ENCODE measurements at places on chromosomes 12 and 14. TPM values are rescaled to one million over a fixed set of nuclear protein-coding genes. Genes with fewer than 3 reads are reported as not detected.

- ATAC-seq: no peak
These were observed 6.4 kb downstream of the APOLD1 start for GRCh38 chr12:12791756-12792369.

- ATAC-seq: no peak
These were observed 486.2 kb downstream of the NAV3 start for GRCh38 chr12:78316631-78317468.

- ATAC-seq: no peak
These were observed 13.6 kb downstream of the ACADS start for GRCh38 chr12:120739031-120739762.

GRCh38 chr14:57970175-57970574, 104.3 kb upstream of the SLC35F4 start:
- ATAC-seq: no peak

GRCh38 chr12:19740472-19741131, 301.3 kb downstream of the AEBP2 start:
- ATAC-seq: no peak

DNA sequence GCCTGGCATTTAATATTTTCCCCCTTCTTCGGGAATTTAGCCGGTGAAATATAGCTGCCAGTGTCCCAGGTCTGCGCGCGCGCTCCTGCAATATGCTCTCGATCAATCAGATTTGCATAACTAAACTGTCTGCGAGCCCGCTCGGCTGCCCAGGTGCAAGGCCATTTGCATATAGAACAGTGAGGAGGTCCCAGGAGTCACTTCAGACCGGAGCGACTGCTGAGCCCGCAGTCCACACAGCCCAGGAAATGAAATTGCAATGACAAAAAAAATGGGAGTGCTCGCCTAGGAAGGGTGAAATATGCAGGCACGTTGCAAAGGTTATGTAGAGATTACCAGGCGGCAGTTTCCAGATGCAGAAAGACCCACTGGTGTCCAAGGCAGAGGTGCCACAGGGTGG, 228.5 kb downstream of the VRK1 start:
- no peak for ATAC-seq

DNA sequence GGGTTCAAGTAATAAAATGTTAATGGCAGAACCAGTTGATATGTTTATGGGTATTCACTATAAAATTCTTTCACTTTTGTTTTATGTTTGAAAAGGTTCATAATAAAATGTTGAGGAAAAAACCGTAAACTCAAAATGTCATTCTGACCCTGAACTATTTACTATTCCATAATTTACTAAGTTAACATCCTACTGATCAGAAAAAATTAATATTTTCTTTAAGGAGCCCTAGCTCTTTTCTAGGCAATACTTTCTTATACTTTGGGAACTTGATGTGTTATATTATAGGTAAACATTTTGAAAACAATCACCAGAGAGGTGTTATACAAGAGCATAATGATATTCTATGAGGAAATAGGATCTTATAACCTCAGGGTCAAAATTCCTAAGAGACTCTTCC, 334.6 kb downstream of the ZFP36L1 start:
- ATAC-seq: no peak

GRCh38 chr14:60634153-60634552, 15.1 kb downstream of the SIX1 start:
- ATAC-seq: no peak

- ATAC-seq: no peak
These were observed 40.7 kb upstream of the ANO4 start for GRCh38 chr12:100753837-100754236.

- ATAC-seq: no peak
These were observed 37.4 kb downstream of the DAD1 start for GRCh38 chr14:22551605-22551997.

GRCh38 chr14:59677771-59678231, 101.2 kb upstream of the CCDC175 start:
- no peak for ATAC-seq

DNA sequence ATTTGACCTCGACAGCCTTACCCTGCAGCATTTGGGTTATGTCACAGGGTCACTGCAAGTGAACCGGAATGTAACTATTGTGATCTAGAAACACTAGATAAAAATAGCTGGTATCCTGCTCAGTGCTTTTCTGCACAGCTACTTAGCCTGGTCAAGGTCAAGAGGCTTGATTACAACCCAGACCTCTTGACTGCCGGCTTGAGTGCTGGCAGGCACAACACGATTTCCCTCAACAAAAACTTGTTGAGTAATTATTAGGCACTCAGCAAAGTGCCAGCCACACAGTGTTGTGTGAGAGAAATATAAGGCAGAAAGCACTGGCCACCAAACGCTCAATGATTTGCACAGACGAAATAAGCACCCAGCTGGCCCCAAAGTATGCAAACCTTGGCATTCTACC, 156.7 kb downstream of the NUAK1 start:
- ATAC-seq: no peak

- peak; percentile 71 for ATAC-seq
These were observed 54.5 kb downstream of the APAF1 start for GRCh38 chr12:98699586-98699985.

DNA sequence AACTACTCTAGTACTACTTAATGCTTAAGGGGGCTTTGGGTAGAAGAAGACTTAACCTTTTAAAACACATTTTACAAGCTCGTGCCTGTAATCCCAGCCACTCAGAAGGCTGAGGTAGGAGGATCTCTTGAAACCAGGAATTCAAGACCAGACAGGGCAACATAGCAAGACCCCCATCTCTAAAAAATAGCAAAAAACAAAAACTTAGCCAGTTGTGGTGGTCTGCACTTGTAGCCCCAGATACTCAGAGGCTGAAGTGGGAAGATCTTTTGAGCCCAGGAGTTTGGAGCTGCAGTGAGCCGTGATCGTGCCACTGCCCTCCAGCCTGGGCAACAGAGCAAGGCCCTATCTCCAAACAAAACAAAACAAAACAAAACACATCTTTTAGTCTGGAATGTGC, 39.7 kb upstream of the PARP11 start:
- no peak for ATAC-seq

- peak; percentile 77 for ATAC-seq
These were observed at the start of gene PPP1R36 for GRCh38 chr14:64549791-64550620. PPP1R36 (plus strand) TSS chr14:64549961; CDS start chr14:64549998, 37 bp downstream.

GRCh38 chr12:121712190-121712460, 427 bp upstream of the TMEM120B start:
- ATAC-seq: peak; percentile 36

DNA sequence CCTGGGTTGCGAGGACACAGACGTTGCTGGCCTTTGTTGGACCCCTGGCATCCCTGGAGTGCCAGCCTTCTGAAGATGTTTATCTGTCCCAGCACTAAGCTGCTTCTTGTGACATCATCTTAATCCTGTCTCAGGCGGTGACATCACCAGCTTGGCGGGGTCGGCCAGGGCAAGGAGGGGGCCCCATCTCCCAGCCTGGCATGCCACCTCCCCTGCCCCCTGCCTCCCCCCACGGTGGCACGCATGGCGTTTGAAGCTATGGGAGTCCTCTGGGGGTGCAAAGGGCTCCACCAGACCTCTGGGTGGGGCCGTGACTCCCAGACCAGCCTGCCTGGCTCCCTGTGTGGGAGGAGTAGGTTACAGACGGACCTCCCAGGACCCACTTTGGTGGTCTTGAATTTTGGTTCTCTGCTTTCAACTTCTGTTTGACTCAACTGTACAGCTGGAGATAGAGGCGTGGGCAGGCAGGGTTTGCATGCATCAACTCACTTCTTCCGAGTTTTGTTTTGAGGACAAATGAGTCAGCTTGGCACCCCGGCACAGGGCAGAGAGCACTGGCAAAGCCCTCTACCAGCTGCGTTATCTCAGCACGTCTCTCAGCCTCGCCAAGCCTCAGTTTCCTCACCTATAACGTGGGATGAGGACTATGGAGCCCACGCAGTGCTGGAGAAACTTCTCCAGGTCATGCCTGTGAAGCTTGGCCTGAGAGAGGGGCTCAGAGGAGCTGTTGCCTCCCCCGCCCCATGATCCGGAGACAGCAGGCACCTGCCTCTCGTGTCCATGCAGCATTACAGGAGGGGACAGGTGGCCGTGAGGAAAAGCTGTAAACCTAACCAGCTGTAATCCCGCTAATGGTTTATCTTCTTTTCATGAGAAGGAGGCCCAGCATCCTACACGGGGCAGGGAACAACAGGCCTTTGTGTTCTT, 38.8 kb upstream of the EML1 start:
- no peak for ATAC-seq

DNA sequence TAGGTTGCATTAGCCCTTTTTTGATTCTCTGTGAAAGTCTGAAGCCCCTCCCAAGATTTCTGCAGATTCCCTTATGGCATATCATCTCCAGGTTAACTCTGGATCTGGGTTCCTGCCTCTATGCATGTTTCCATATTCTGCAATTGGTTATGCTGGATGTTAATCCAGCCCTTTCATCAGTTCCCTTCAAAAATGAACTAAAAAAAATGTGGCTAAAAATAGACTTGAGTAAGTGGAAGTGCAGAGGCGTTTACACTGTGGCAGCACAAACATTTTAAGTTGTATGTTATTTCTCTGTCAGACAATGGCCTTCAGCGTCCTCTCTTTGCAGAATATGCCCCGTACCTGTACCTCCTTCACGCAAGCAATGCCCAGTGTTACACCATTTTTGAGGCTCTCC, 11.4 kb downstream of the MGST1 start:
- no peak for ATAC-seq

DNA sequence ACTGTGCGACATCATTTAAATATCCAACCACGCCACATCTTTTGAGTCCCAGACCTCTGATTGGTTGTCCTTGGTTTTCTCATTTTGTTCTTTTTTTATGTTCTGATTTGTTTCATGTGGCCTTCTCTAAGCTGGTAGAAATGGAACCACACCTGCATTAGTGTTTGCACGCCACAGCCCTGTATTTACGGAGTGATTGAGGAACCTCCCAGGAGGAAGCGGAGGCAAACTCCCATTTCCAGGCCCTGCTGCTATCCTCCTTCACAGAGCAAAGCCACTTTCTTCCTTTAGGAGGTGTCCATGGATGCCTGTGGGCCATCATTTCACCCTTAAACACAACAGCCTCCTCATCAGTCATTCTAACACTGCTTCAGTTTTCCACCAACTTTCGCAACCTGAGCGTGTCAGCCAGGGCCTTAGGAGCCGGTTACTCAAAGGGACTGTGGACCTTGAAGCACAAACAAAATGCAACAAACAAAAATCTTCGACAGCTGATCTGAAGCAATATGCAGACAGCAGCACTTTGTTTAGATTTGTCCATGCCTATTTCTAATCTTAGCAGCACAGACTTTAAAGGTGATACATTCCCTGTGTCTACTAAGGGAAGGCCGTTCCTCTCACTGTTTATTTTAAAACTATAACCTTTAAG, 1258.1 kb upstream of the TMEM132C start:
- no peak for ATAC-seq

- ATAC-seq: no peak
These were observed 114.3 kb upstream of the PDZRN4 start for GRCh38 chr12:41073633-41074472.

DNA sequence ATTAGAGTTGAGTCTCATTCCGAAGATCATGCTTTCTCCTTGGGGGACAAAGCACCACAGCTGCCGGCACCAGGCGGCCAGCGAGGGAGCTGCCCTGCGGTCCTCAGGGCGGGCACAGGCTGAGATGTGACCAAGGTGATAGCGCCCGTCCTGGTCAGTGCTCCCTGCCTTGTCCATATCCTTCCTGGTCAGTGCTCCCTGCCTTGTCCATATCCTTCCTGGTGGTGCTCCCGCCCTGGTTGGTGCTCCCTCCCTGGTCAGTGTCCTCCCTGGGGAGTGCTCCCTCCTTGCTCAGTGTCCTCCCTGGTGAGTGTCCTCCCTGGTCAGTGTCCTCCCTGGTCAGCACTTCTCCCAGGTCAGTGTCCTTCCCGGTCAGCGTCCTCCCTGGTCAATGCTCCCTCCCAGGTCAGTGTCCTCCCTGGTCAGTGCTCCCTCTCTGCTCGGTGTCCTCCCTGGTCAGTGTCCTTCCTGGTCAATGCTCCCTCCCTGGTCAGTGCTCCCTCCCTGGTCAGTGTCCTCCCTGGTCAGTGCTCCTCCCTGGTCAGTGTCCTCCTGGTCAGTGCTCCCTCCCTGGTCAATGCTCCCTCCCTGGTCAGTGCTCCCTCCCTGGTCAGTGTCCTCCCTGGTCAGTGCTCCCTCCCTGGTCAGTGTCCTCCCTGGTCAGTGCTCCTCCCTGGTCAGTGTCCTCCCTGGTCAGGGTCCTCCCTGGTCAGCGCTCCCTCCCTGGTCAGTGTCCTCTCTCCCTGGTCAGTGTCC, 92.2 kb downstream of the ADGRD1 start:
- ATAC-seq: no peak

DNA sequence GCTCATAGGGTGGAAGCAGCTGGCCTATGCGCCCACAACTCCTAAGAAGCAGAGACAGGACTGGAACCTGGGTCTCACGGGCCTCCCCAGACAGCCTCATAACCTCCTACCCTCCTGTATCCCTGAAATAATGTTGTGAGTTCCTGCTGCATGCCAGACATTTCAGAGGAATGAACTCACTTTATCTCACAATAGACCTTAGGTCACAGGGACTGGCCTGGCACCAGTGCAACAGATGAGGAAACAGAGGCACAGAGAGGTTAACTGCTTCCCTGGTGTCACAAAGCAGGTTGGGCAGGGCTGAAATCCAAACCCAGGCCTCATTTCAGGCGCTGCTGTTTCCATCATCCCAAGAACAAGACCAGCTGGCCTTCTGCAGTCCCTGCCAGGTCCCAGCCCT, 5.3 kb downstream of the PHETA1 start:
- no peak for ATAC-seq

DNA sequence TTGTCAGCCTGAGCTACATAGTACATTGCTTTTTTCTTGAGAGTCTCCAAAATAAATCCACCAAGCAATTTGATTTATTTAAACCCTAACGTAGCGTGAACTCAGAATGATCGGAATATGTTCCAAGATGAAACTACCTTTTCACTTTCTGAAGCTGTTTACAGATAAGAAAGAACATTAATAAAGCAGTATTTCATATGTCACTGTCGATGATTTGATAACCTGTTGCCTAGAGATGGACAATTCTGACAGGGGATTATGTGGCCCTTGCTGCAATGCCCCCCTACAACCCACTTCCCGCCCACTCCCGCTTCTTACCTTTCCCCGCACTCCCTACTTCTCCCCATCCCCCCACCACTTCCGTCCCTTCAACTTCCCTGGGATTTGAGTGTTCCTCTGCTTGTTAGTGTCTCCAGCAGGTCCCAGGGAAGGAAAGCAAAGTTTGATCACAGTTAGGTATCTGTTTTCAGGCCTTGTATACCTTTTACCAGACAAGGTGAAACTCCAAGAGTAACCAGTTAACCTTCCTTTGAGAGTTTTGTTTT, 229.2 kb upstream of the HMGA2 start:
- no peak for ATAC-seq

- no peak for ATAC-seq
These were observed 468.6 kb upstream of the SYT1 start for GRCh38 chr12:78395961-78396360.

RHOJ gene
- total RNA-seq: 12.7 TPM

ERP27 gene
- total RNA-seq: 0.96 TPM

CTSG gene
- total RNA-seq: 2.1 TPM

ASCL1 gene
- not detected for total RNA-seq

TPH2 gene
- not detected for total RNA-seq

PTCSC3 gene
- not detected for total RNA-seq

SERPINA3 gene
- 263 TPM for total RNA-seq

EIF2S3B gene
- 0.85 TPM for total RNA-seq

METTL1 gene
- total RNA-seq: 4.8 TPM

HELB gene
- 2.0 TPM for total RNA-seq

ACSM4 gene
- not detected for total RNA-seq

GZMB gene
- total RNA-seq: 2.9 TPM

RPS6KA5 gene
- 48.6 TPM for total RNA-seq

TEX52 gene
- total RNA-seq: not detected

KITLG gene
- 48.5 TPM for total RNA-seq

KRT2 gene
- not detected for total RNA-seq

TGM1 gene
- total RNA-seq: 3.6 TPM

IGFBP6 gene
- 632 TPM for total RNA-seq

SVOP gene
- not detected for total RNA-seq

SLC7A7 gene
- total RNA-seq: 22.7 TPM

Measured in gastroesophageal sphincter (tissue), 4 donors.